ENCODE measurements at places on chromosomes 3 and 15.

GRCh38 chr3:24156466-24156865, 211.4 kb downstream of the NR1D2 start:
- no peak for DNase-seq

GRCh38 chr3:94423578-94423977, 360.7 kb downstream of the NSUN3 start:
- no peak for DNase-seq

GRCh38 chr15:96916750-96917149, 586.2 kb downstream of the NR2F2 start:
- DNase-seq = no peak

- DNase-seq = no peak
Measured at GRCh38 chr3:55675478-55675877, 188.4 kb upstream of the WNT5A start.

- DNase-seq = peak; percentile 63
Measured at GRCh38 chr3:18423401-18424212, 1.5 kb downstream of the SATB1 start.

GRCh38 chr3:43872901-43873300, 182.2 kb downstream of the ABHD5 start:
- DNase-seq = no peak

DNA sequence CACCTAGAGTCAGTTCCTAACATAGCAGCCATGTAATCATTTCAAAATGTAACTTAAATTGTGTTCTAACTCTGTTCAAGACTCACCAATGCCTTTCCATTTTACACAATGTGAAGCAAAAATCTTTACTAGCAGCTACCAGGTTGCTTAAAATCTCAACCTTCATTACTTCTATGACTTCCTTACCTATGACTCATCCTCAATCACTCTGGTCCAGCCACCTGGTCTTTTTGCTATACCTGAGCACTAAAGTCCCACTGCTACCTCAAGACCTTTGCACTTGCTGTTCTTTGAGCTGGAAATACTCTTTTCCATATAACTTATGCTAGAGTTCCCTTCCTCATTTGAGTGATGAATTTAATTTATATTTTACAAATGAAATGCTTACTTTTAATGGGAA, 993.2 kb downstream of the NTRK3 start:
- DNase-seq = no peak

- DNase-seq = no peak
Measured at GRCh38 chr3:111541911-111542483, at the start of gene CD96. Gene CD96 (plus strand): TSS chr3:111542197. CDS start chr3:111542249, 52 bp downstream.

Data from glutamatergic neuron (in vitro differentiated cells).